ENCODE measurements at places on chromosomes 6 and 20. TPM values are rescaled to one million over a fixed set of nuclear protein-coding genes. Genes with fewer than 3 reads are reported as not detected.

TMEM200A gene
- total RNA-seq: 3.4 TPM

ANKRD6 gene
- 9.3 TPM for total RNA-seq

FAM209A gene
- not detected for total RNA-seq

RFX6 gene
- total RNA-seq: not detected

NT5E gene
- 11.4 TPM for total RNA-seq

LST1 gene
- total RNA-seq: 20.5 TPM

NUP43 gene
- 14.4 TPM for total RNA-seq

ZKSCAN3 gene
- 7.7 TPM for total RNA-seq

DNA sequence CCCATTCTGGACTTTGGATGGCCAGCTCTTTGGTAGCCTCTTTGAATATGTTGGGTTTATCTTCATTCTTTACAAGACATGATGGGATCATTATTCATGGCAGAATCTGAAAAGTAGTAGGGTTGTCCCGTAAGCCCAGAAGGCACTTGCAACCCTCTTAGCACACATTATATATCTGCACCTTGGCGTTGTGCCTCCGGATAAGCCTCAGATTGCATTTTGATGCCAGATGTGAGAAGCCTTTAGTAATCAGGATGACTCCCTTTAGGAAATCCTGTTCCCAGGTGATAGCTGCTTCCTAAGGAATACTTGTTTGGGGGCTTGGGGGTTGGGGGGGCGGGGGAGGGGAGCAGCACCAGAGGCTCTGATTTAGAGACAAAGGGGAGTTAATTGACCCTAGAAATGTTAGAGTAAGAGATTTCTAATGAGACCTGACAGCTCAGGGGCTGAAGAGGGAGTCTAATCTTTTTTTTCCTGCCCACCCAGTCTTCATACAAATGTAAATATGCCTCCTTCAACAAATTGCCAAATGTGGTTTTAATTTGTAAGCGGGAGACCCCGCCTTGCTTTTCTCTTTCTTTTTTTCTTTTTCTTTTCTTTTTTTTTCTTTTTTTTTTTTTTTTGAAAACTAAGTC is 55.1 kb downstream of the JAG1 start:
- DNase-seq: no peak

DNA sequence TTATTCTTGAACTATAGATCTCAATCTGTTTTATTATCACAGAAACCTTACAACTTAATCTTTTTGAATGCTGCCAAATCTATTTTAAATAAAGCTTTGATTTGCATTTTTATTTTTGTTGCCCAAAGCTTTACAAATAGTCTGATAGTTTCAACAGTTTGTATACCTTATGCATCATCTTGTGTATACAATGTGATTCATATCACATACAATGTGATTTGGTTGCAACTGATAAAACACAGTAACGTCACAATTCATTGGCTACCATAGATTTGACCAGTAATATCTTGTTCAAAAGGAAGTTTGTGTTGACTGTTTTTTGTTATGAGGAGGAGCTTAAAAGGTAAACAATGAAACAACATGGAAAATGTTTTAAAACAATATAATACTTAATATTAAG is 110.9 kb downstream of the EYA4 start:
- DNase-seq: no peak

DNA sequence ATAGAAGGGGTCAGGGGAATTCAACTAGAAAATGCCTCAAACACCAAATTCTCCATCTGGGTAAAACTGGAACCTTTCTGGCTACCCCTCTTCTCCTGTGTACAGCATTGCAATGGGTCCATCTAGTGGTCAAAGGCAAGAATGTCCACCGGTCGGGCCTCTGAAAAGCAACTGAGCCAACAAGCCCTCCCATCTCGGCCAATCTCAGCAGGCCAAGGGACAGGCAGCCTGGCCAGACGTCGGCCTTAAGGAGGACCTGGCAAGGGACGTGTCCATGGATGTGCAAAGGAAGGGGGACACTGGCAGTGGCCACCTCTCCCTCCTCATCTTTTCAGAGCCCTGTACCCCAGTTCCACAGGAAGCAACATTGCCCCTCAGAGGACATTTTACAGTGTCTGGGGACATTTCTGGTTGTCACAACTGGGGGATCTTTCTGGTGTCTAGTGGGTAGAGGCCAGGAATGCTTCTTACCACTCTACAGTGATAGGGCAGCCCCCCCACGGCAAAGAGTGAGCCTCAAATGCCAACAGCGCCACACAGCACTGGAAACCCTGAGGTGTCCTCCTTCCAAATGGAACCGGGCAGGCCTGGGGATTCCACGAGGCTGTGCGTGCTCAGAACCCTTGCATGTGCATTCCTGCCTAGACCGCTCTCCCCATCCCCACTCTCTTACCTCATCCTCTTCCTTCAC is 99.8 kb upstream of the FOXA2 start:
- DNase-seq: peak; percentile 61

GRCh38 chr6:7087066-7087465 is 20.7 kb upstream of the RREB1 start:
- DNase-seq: no peak

DNA sequence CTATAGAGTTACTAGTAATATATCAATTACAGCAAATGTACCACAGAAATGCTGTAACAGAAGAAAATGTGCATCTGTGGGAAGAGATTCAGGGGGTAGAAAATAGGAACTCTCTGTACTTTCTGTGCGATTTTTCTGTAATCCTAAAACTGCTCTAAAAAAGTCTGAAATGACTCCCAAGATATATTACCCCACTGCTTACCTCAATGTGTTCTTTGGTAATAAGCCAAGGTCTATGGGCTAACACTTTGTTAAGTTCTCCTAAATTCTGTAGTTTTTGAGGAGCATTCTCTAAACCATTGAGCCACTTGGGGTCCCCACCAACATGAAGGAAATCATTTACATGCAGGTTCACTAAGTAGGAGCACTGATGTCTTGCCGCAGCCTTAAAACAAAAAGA is 94.4 kb downstream of the SESN1 start:
- DNase-seq: no peak

GRCh38 chr6:135147637-135148592 is 33.2 kb upstream of the MYB start:
- no peak for DNase-seq

DNA sequence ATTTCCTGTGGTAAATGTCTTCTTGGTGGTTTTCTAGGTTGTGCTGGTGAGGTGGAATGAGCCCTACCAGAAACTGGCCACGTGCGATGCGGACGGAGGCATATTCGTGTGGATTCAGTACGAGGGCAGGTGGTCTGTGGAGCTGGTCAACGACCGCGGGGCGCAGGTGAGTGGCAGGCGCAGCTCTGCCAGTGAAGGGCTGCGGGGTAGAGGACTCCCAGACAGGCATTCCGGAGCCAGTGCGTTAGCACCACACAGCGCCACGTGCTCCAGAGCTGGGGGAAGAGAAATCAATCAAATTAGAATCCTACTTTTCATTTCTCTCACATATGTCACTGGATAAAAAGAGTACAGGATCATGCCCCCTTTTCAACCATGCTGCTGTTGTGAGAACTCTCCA is 100.8 kb downstream of the TULP4 start:
- DNase-seq: no peak

- no peak for DNase-seq
Measured at GRCh38 chr6:106339334-106340029, 13.9 kb upstream of the ATG5 start.

- DNase-seq: no peak
Measured at GRCh38 chr6:148358196-148358785, 15.7 kb downstream of the SASH1 start.

GRCh38 chr6:32045811-32046449 is 7.7 kb downstream of the CYP21A2 start:
- DNase-seq: no peak

DNA sequence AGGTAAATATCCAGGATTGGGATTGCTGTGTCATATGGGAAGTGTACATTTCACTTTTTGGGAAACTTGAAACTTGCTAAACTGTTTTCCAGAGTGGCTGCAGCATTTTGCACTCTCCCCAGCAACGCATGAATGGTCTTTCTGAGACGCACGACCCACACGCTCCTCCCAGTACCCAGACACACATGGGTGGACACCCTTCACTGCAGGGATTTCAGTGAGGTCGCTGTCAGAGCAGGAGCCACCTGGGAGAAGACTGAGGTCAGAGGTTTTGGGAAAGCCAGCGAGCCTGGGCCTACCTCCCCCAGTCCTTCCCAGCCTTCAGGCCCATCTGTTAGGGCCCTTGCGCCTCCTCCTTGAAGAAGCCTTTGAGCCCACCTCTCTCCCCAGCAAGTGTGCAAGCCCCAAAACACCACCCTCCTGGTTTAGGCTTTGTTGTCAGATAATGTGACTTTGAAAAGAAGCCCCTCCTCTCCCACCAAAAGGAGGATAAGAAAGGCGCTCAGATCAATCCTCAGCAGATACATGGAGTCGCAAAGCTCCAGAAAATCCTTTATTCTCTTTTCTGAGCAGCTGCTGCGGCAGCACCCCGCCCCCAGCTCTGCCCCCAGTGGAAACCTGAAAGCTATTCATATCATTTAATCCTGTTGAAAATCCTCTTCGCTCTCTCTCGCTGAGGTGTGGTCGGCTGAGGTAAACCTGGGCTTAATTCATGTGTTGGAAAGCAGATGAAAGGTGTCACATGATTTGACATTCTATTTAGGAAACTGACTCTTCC is 12.7 kb upstream of the JAG1 start:
- no peak for DNase-seq

- DNase-seq: no peak
Measured at GRCh38 chr20:33345342-33345741, 56.0 kb downstream of the CDK5RAP1 start.

- no peak for DNase-seq
Measured at GRCh38 chr6:50853939-50854338, 35.3 kb downstream of the TFAP2B start.

DNA sequence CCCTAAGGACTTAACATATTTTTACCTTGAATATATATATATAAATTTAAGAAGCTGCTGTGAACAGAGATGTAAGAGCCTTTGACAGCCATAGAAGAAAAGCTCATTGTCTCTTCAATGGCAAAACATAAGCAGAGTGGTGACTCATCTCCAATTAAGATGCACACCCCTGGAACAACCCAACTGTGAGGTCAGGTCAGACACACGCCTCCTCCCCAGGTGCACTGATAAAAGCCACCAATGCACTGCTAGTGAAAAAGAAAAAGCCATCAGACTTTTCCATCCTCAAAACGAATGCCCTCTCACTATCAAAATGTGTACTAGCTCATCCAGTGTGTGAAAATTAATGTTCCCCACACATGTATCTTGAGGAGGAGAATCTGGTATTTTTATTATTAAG is 100.1 kb downstream of the SMLR1 start:
- DNase-seq: no peak

DNA sequence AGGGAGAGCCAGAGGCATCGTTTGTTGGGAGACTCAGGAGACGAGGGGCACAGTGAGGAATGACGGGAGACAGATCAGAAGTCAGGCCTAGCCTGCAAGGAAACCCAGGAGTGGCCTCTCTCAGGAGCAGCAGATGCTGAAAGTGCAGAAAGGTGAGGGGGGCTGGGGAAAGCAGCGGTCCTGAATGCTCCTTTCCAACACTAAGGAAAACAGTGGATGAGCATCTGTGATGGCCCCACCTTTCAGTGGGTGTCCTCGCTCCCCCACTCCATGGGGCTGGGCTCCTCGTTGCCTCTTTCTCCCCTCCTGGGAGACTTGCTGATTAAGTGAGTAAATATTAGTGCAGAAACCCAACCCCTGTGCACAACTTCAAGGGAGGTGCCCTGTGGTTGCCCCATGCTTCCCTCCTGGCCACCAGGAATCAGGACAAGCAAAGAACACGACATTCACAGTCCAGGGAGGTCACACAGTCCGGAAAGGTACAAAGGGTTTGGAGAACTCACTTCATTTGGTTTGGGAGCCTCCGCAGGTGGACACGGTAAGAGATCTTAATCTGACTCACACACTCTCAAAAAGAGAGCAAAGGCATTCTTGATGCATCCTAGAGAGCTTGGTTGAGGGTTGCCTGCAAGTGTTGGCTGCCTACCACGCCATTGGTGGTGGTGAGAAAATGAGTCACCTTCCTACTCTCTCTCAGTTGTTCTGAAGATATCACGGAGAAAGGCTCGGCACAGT is 9.7 kb upstream of the BPIFB1 start:
- no peak for DNase-seq

- no peak for DNase-seq
Measured at GRCh38 chr6:82554666-82555065, 191.0 kb downstream of the TPBG start.

DNA sequence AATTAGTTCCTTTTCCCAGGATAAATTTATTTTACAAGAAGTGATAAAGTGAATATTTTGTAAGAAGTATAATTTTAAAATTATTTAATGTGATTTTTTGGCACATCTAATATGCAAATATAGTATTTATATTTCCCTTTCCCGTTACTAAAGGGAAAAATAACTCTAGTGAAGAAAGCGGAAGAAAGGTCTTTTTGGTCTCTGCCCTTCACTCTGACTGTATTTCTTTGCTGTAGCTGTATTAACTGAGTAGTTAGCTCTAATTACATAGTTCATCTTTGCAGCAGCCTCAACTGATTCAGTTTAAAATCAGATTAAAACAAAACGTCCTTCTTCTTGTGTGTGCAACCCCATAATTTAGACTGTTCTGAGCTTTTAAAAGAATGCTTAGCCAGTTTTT is 57.4 kb upstream of the RNF144B start:
- no peak for DNase-seq

GRCh38 chr6:139940741-139941729 is 566.6 kb upstream of the CITED2 start:
- no peak for DNase-seq

- no peak for DNase-seq
Measured at GRCh38 chr6:106830930-106831329, 143.6 kb downstream of the CD24 start.

- DNase-seq: no peak
Measured at GRCh38 chr20:41507436-41507835, 110.7 kb downstream of the CHD6 start.

DNA sequence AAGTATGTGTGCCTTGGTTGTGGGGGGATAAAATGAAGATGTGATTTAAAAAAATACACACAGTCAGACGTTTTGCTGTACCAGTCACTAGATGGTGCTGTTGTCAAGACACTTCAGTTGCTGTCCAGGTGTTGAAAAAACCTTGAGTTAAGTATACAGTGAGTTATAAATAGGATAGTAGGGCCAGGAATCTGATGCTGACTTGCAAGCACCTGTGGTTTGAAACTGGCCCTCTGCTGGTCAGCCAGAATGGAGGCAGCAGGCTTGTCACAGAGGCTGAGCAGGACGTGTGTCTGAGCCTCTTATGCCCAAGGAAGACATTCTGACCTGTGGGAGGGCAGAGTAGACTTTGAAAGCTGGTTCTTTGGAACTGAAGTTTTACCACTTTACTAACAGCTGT is 27.8 kb downstream of the RNF8 start:
- DNase-seq: no peak

DNA sequence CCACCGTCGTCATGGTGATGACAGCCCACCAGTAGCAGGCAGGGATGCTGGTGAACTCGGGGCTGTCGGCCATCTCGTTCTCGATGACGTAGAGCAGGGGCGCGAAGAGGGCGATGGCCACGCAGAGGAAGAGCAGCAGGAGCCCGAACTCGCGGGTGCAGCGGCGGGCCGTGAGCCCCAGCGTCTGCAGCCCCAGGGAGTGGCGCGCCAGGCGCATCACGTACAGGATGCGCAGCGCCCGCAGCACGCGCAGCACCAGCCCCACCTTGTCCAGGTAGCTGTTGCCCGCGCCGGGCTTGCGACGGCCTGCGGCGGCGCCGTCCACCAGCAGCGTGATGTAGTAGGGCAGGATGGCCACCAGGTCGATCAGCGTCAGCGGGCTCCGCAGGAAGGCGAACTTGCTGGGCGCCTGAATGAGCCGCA is 18.6 kb downstream of the KCNG1 start:
- DNase-seq: no peak

- DNase-seq: no peak
Measured at GRCh38 chr6:125793280-125793679, 2.5 kb downstream of the NCOA7 start.

GRCh38 chr20:32533732-32534131 is 51.4 kb downstream of the NOL4L start:
- DNase-seq: no peak
